ENCODE measurements at places on chromosomes 11 and 22.

- no peak for DNase-seq
Measured at GRCh38 chr11:123351375-123351774, 78.7 kb upstream of the GRAMD1B start.

- DNase-seq, result no peak
Measured at GRCh38 chr22:27358096-27358870, 443.3 kb downstream of the MN1 start.

DNA sequence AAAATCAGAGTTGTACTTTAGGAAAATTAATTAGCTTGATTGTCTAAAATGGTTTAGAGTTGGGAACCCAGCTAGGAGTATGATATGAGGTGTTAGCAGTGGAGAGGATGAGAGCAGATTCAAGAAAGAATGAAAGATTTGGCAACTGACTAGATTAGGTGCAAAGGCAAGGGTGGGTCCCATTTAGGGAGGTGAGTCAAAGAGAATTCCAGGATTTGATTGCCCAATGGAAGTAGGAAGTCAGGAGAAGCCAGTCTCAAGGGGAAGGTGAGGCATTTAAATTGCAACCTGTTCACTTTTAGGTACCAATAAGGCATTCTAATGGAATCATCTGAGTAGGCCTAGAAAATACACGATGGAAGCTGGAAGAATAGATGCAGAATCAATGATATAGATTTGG lies 3.6 kb upstream of the CKAP5 start:
- DNase-seq, result no peak

- no peak for DNase-seq
Measured at GRCh38 chr11:60498853-60499252, 6.3 kb downstream of the MS4A12 start.

DNA sequence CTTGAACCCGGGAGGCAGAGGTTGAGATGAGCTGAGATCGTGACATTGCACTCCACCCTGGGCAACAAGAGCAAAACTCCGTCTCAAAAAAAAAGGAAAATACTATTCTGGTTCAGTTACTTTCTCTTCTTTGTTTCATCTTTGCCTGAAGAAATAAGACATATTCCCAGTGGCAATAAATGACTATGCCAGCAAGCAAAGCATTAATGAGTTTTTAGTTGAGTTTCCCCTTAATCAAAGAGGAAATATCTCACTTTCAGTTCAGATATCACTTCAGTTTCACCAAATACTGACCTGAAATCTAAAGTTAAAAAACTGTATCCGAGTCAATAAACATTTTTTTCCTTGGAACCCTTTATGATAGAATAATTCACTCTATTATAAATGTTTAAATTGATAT lies 10.4 kb downstream of the PISD start:
- DNase-seq, result no peak

GRCh38 chr22:38335077-38335476 lies 17.8 kb upstream of the CSNK1E start:
- DNase-seq, result no peak

GRCh38 chr11:56720513-56720912 lies 21.6 kb downstream of the OR9G1 start:
- no peak for DNase-seq

- no peak for DNase-seq
Measured at GRCh38 chr11:81825346-81825745, 908.3 kb downstream of the FAM181B start.

GRCh38 chr11:1529774-1530173 lies 42.3 kb downstream of the DUSP8 start:
- DNase-seq, result no peak

GRCh38 chr11:122786896-122787295 lies 51.4 kb upstream of the CRTAM start:
- no peak for DNase-seq

- DNase-seq, result peak; percentile 2
Measured at GRCh38 chr11:67320011-67320410, 16.7 kb downstream of the SSH3 start.

DNA sequence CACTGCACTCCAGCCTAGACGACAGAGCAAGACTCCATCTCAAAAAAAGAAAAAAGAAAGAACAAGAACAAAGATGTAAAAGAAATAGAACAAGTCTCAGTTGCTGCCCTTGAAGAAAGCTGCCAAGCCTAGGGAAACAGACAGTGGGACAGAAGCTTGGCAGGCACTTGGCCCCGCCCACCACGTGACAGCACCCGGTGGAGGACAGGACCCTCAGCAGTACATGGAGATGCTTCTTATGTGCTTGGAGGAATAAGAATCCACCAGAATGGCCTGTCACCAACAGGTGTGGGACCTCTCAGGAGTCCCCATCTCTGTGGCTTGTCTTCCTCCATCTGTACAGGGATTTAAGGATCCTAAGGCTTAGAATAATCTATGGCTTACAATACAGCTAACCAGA lies 7.6 kb upstream of the TMPRSS6 start:
- no peak for DNase-seq

DNA sequence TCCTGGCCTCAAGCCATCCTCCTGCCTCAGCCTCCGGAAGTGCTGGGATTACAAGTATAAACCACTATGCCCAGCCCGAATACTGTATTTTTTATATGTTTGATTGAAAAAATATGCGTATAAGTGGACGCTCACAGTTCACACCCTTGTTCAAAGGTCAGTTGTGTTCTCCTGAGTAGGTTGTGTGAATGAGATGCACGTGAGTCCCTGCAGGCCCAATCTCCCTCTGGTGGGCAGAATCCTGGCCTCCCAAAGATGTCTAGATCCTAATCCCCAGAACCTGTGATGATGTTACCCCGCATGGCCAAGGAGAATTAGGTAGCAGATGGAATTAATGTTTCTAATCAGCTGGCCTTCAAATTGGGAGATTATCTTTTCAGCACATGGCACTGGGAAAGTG lies 41.9 kb downstream of the CTTN start:
- no peak for DNase-seq

GRCh38 chr11:74000307-74001133 lies 8.4 kb downstream of the UCP3 start:
- no peak for DNase-seq
